Tibial artery (tissue), 4 donors: ENCODE measurements at places on chromosomes 2 and 18.
A peak's percentile ranks its signal among the peaks of the same experiment; 100 is the strongest.

GRCh38 chr2:240433973-240434727 is 1.3 kb upstream of the GPC1 start:
- no peaks in the 10 kb centered on the region for H3K36me3 ChIP-seq
- H3K4me1 ChIP-seq, result peaks cover 10% of the 10 kb centered on the region
- DNase-seq, result peak; percentile 87

DNA sequence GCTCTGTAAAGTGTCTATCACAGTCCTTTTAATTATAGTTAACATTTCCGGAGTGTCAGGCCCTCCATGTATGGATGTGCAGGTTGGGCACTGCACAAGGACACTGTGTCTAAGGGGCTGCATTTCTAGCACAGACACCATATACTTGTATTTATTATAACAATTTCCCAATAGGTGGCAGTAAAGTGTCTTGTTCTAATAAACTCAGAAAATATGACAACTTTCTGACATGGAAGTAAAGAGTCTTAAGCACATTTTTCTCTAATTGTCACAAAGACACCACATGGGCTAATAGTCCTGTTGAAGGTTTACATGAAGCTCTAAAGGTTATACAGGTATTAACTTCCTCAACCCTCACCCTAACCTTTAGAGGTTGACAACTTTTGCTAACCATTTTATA is 156.6 kb downstream of the DYSF start:
- no peak overlapping the region for H3K27ac ChIP-seq
- no peaks in the 10 kb centered on the region for H3K27me3 ChIP-seq
- H3K36me3 ChIP-seq, result no peaks in the 10 kb centered on the region
- no peak for DNase-seq

DNA sequence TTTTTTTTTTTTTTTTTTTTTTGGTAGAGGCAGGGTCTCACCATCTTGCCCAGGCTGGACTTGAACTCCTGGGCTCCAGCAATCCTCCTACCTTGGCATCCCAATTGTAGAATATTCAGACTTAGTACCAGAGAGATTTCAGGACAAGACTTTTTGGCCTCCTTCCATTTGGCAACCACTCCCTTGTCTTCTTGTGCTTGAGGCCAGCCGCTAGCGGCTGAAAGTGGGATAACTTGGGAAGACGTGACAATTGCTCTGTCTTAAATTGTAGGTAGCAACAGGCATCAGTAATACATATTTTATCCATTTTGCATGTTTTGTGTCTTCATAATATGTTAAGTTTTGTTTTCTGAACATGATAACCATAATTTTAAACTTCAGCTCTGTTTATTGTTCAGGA is 53.3 kb upstream of the TTN start:
- no peak overlapping the region for H3K4me3 ChIP-seq
- no peaks in the 10 kb centered on the region for H3K27me3 ChIP-seq
- no peaks in the 10 kb centered on the region for H3K36me3 ChIP-seq
- peak; percentile 57 for DNase-seq

GRCh38 chr2:178229927-178230326 is 35.6 kb downstream of the OSBPL6 start:
- H3K4me3 ChIP-seq, result no peak overlapping the region
- H3K4me1 ChIP-seq, result no peaks in the 10 kb centered on the region
- H3K27ac ChIP-seq, result no peak overlapping the region
- no peaks in the 10 kb centered on the region for H3K27me3 ChIP-seq
- DNase-seq, result peak; percentile 32

GRCh38 chr2:132911726-132912724 is 242.0 kb upstream of the LYPD1 start:
- DNase-seq, result no peak
- no peaks in the 10 kb centered on the region for H3K27me3 ChIP-seq
- H3K4me1 ChIP-seq, result no peaks in the 10 kb centered on the region
- no peak overlapping the region for H3K27ac ChIP-seq

GRCh38 chr2:240137596-240138253 is 1.6 kb upstream of the COPS9 start:
- H3K27me3 ChIP-seq, result peaks cover 8% of the 10 kb centered on the region
- DNase-seq, result peak; percentile 56
- H3K27ac ChIP-seq, result no peak overlapping the region
- peaks cover 18% of the 10 kb centered on the region for H3K4me1 ChIP-seq

GRCh38 chr2:8223695-8224346 is 458.0 kb upstream of the ID2 start:
- DNase-seq, result no peak
- no peak overlapping the region for H3K27ac ChIP-seq
- no peaks in the 10 kb centered on the region for H3K4me1 ChIP-seq

DNA sequence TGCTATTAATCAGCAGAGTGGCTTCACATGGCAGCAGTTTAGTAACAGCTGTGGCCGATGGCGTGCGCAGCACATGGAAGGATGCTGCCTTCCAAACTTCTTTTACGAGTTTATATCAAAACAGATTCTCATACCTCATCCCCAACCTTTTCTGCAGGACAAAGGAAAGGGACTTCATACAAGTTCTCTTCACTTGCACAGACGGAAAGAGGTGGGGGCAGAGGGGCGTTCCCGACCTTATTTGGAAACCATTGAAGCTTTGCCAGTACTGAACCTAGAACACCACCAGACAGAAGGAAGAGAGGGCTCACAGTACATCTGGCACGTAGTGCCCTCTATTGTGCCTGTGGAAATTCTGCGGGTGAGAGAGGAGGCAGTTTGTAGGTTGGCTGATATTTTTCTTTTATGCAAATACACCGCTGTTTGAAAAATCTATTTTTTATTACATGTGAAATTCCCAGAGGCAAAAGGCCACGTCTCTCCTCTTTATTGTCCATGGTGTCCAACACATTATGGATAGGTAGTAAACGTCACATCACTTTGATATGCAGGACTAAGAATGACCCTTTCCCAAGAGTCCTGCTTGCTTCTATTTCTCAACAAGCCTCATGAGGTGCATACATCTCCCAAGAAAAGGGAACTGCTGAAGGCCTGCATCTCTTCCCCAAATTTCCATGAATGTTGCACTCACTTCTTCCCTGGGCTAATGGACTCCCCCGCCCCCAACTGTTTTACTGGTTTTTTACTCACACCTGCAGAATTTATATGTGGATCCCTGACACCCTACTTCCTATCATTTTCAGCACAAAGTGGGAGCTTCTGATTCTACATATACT is 31.3 kb downstream of the COLEC12 start:
- H3K36me3 ChIP-seq, result no peaks in the 10 kb centered on the region
- no peak for DNase-seq
- H3K27ac ChIP-seq, result no peak overlapping the region
- no peak overlapping the region for H3K4me3 ChIP-seq
- no peaks in the 10 kb centered on the region for H3K27me3 ChIP-seq

GRCh38 chr2:88187038-88187676 is 17.0 kb downstream of the THNSL2 start:
- H3K4me1 ChIP-seq, result no peaks in the 10 kb centered on the region
- H3K36me3 ChIP-seq, result peaks cover 46% of the 10 kb centered on the region
- H3K27me3 ChIP-seq, result no peaks in the 10 kb centered on the region
- H3K4me3 ChIP-seq, result no peak overlapping the region
- no peak for DNase-seq
- no peak overlapping the region for H3K27ac ChIP-seq

DNA sequence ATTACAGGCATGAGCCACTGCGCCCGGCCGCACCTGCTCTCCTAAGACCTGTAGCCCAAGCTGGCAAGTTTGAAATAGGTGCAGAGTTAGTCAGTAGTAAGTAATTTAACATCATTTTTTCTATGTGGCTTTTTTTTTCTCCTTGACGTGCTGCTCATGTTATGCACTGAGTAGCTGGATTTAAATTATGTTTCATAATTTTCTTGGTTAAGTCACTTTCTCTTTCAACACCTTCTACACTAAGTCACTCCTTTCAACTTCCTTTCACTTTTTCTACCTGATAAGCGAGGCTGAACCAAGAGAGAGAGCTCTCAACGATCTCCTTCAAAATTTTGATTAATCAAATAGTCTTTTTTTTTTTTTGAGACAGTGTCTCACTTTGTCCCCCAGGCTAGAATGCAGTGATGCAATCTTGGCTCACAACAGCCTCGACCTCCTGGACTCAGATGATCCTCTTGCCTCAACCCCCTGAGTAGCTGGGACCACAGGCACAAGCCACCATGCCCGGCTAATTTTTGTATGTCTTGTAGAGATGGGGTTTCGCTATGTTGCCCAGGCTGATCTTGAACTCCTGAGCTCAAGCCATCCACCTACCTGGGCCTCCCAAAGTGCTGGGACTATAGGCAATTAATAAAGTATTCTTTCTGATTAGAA is 13.1 kb downstream of the CASP8 start:
- H3K4me3 ChIP-seq, result no peak overlapping the region
- H3K27me3 ChIP-seq, result no peaks in the 10 kb centered on the region
- H3K4me1 ChIP-seq, result no peaks in the 10 kb centered on the region
- no peak for DNase-seq
- peaks cover 25% of the 10 kb centered on the region for H3K36me3 ChIP-seq

GRCh38 chr2:3959372-3959771 is 256.0 kb downstream of the DCDC2C start:
- H3K27me3 ChIP-seq, result no peaks in the 10 kb centered on the region
- DNase-seq, result no peak
- H3K4me3 ChIP-seq, result no peak overlapping the region
- no peak overlapping the region for H3K27ac ChIP-seq
- H3K4me1 ChIP-seq, result no peaks in the 10 kb centered on the region
- no peaks in the 10 kb centered on the region for H3K36me3 ChIP-seq

DNA sequence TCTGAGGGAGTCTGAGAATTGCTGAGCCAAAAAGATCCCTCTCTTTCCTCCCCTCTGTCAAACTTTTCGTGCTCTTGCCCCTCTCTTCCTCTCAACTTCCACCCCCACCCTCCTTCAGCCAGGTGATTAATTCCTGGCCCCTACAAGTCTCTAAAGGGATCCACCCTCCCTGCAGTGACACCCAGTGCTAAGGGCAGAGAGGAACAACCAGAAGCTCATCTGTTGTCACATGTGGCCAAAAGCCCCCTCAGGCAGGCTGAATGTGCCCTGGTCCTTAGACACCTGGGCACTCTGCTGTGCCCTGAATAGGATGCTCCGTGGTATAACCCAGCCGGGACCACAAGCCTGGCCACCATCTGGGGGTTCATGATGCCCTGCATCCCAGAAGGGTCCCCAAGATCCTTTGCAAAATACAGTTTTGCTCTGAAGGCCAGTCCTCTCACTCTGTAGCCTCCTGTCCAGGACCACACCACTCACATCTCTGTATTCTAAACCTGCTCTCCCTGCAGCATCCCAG is 234.4 kb downstream of the BCL11A start:
- DNase-seq, result no peak
- no peaks in the 10 kb centered on the region for H3K36me3 ChIP-seq
- H3K4me1 ChIP-seq, result no peaks in the 10 kb centered on the region
- no peak overlapping the region for H3K4me3 ChIP-seq
- no peaks in the 10 kb centered on the region for H3K27me3 ChIP-seq

DNA sequence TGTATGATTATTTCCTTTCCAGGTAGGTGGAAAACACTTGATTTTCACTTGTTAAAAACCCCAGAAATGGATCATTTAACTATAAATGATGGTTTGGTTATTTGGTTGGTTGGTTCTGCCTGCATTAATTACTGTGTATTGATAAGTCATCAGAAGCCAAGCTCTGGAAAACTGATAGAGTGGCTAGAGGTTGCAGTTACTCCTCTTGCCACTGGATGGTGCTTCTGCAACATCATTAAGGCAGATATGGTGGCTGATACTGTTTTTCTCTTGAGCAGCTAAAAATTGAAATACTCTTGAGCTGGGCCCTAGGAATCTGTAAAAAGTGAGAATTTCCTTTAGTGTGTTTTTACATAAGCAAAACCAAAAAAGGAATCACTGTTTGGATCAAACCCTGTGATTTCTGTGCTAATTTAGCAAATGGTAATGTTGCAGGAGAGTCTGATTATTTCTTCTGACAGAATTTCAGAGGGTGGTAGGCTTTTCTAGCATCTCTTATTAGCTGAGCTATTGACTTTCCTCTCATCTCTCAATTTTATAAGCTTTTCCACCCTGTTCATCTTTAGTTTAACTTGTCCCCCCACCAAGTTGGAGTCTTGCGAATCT is 54.3 kb downstream of the RAB10 start:
- no peak overlapping the region for H3K4me3 ChIP-seq
- DNase-seq, result no peak
- H3K27me3 ChIP-seq, result no peaks in the 10 kb centered on the region
- H3K27ac ChIP-seq, result no peak overlapping the region

GRCh38 chr18:9466846-9467245 is 8.5 kb upstream of the RALBP1 start:
- no peak overlapping the region for H3K4me3 ChIP-seq
- H3K4me1 ChIP-seq, result no peaks in the 10 kb centered on the region

- H3K4me1 ChIP-seq, result peaks cover 67% of the 10 kb centered on the region
- H3K27me3 ChIP-seq, result no peaks in the 10 kb centered on the region
- DNase-seq, result no peak
- peak overlapping the region; percentile 72 for H3K27ac ChIP-seq
- no peaks in the 10 kb centered on the region for H3K36me3 ChIP-seq
These were observed 135.8 kb downstream of the HDAC4 start for GRCh38 chr2:239264838-239265651.

GRCh38 chr2:20994130-20994529 is 49.7 kb downstream of the APOB start:
- no peak for DNase-seq
- no peaks in the 10 kb centered on the region for H3K27me3 ChIP-seq
- peaks cover 9% of the 10 kb centered on the region for H3K4me1 ChIP-seq
- H3K27ac ChIP-seq, result no peak overlapping the region
- no peak overlapping the region for H3K4me3 ChIP-seq

GRCh38 chr2:19363474-19363778 is 5.0 kb upstream of the OSR1 start:
- peaks cover 18% of the 10 kb centered on the region for H3K4me1 ChIP-seq
- no peaks in the 10 kb centered on the region for H3K27me3 ChIP-seq
- peak overlapping the region; percentile 60 for H3K4me3 ChIP-seq
- H3K27ac ChIP-seq, result peak overlapping the region; percentile 93
- DNase-seq, result no peak

GRCh38 chr2:217269701-217270484 is 410.0 kb upstream of the TNP1 start:
- no peak overlapping the region for H3K27ac ChIP-seq
- no peak overlapping the region for H3K4me3 ChIP-seq
- H3K27me3 ChIP-seq, result no peaks in the 10 kb centered on the region
- H3K4me1 ChIP-seq, result peaks cover 8% of the 10 kb centered on the region

GRCh38 chr2:118505436-118505835 is 342.0 kb downstream of the EN1 start:
- no peaks in the 10 kb centered on the region for H3K4me1 ChIP-seq
- no peak for DNase-seq
- no peak overlapping the region for H3K4me3 ChIP-seq
- H3K27ac ChIP-seq, result no peak overlapping the region
- H3K27me3 ChIP-seq, result no peaks in the 10 kb centered on the region

- no peak overlapping the region for H3K4me3 ChIP-seq
- H3K27ac ChIP-seq, result no peak overlapping the region
- DNase-seq, result no peak
- no peaks in the 10 kb centered on the region for H3K36me3 ChIP-seq
- no peaks in the 10 kb centered on the region for H3K27me3 ChIP-seq
These were observed 402.8 kb downstream of the ZEB2 start for GRCh38 chr2:144117086-144117485.
